ENCODE measurements at places on chromosomes 7 and 10.

DNA sequence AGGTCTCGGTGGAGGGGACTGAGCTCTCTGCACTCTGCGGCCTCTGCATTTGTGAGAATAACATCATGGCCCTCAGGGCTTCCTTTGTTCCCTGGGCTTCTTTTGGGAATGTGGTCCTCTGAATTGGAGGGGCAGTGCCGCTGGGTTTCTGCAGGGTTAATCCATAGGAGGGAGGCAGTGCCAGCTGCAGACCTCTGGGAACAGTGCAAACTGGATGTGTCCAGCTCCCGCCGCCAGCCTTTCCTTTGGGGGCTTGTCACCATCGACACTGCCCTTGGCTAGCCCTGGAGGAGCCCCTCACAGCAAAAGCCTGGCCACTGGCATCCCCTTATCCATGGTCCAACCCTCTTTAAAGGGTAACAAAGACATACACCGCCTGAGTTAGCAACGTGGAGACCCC lies 174.0 kb downstream of the WDR37 start:
- DNase-seq, result no peak

DNA sequence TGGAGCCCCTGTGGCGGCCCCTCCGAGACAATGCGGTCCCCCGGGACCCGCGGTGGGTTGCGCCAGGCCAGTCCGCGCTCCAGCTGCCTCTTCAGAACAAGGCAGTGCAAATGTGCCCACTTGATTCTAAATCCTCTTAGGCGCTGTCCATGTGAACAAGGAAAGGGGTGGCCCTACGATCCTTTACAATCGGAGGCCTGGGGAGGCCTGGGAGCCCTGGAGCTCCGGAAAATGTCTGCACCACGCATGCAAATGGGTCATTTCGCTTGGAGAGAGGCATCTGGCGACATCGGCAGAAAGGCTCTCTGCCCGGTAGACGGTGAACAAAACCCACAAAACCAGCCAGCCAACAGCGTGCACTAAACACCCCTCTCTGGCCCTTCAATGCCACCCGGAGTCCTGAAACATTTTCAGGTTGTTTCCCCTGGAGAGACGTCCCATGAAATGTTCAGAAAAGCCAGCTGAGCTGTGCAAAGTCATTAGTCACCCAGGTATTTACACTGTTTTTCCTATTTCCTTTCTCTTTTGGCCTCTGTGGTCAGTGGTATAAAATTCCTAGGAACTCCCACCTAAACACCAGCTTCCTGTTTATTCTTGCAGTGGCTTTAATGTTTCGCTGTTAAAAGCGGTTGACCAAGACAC lies 102.8 kb upstream of the ZNF438 start:
- no peak for DNase-seq

GRCh38 chr7:139738101-139738489 lies 39.7 kb downstream of the HIPK2 start:
- no peak for DNase-seq

DNA sequence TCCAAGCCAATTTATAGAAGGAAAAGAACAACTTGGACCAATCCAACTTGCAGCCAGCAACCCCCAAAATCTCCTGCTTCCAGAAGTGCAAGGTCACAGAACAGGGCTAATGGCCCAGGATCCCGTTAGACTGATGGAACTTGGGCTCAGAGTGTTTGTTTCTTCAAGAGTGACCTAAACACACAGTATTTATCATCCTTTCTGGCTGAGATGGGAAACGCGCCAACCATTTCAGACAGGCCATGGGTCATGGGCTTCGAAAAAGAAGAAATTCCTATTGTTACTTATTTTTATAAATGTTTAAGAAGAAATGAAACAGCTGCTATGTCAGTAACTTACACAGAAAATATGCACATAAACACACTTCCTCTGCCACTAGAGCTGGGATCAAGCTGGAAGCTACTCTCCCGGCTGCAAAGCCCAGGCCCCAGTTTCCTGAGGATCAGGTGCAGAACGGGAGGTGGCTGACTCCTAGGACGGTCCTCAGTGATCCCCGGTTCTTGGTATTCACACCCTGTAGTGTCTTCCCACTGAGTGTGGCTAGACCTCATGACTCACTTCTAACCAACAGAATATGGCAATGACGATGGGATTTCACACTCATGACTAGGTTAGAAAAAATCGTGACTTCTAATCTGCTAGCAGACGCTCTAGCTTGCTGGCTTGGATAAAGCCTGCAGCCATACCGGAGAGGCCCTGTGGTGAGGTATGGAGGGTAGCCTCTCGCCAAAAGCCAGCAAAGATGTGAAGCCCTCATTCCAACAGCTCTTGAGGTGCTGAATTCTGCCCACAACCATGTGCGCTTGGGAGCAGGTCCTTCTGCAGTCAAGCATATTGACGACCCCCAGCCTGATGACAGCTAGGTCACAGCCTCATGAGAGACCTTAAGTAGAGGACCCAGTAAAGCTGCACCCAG lies 60.2 kb downstream of the CHST15 start:
- DNase-seq, result no peak

GRCh38 chr10:86047588-86047987 lies 319.0 kb downstream of the GRID1 start:
- no peak for DNase-seq

DNA sequence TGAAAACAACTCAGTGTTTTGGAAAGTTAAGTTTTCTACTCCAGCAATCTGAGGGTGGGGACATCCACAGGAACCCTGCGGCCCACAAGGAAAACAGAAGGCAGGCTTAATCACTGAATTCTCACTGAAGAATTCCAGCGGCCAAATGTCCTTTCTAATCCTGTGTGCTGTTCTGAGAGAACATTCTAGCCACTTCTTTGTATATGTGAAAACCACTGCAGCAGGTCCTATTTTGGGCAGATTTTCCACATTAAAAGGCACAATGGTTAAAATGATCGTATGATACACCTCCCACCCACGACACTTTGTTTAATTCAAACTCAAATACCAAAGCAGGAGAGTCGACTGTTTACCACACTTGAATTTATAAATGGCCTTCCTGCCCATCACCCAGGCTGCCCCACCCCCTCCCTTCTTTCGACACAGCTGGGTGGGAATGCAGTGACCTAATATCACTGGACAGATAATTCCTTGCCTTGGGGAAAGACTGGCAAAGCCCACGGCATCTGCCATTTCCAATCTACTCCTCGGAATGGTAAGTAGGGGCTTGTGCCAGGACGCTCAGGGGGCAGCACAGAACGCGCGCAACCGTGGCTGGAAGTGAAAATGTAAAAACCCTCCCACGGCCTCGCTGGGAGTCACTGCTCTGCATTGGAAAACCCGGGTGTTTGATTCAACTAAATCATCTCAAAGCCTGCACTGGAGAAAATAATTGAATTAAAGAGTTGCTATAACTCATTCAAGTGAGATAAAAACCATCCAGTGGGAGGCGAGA lies 67.0 kb downstream of the CTBP2 start:
- DNase-seq, result no peak

DNA sequence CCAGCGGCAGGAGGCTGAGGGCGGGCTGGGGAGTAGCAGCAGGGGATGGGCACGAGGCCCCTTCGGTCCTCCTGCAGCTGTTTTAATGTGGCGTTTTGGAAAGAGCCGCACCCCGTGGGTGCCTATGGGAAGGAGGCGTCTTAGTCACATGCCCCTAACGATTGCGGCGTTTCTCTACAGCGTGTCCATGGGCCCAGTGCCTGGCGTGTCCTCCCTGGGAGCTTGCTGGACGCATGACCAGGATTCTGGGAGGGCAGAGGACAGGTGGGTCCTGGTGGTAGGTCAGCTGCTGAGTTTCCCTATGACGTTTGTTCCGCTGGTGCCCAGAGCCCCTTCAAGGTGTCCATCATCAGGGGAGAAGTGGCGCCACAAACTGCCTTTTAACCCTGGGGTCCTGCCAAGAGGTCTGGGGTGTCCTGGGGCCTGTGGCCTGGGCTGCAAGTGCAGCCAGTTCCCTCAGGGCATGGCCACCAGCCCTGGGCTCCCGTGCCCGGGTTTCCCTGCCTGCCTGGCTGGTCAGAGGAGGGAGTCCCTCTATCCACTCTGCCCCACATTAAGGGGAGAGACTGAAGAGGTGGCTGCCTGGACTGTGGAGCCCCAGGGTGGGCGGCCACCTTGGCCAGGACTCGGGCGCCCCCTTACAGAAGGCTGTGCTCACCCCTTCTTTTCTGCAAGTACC lies 48.7 kb downstream of the PWWP2B start:
- no peak for DNase-seq

GRCh38 chr7:112419543-112420130 lies 30.6 kb upstream of the IFRD1 start:
- DNase-seq, result no peak

DNA sequence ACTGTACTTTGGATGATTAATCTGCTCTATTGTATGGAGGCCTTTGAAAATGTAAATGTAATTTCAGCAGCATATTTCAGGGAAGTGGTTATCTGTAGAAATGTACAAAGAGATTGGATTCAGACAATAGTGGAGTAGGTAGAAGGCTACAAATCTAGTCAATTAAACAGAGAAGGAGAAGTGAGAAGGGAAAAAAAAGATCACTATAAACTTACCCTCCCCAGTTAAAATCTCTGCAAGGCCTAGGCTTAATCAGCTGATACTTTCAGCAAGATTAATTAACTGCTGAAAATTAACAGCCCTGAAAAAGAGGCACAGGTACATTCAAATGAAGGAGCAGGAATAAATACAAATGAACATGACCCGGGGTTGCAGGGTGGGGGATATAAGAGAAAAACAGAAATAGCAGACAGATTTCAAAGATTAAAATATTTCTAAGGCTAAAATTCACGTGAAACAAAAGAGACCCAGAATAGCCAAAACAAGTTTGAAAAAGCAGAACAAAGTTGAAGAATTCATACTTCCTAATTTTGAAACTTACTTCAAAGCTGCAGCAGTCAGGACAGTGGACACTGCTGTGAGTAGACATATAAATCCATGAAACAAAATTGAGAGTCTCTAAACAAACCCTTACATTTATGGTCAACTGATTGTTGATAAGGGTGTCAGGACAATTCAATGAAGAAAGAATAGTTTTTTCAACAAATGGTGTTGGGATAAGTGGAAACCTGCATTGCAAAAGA lies 96.0 kb downstream of the NRCAM start:
- DNase-seq, result no peak

- DNase-seq, result no peak
Observed at GRCh38 chr10:976316-976715, 11.9 kb upstream of the GTPBP4 start.

GRCh38 chr10:125094806-125095205 lies 65.6 kb downstream of the CTBP2 start:
- no peak for DNase-seq

- peak; percentile 30 for DNase-seq
Observed at GRCh38 chr7:122143751-122144711, at the start of gene AASS. AASS (minus strand) TSS chr7:122144249; CDS start chr7:122133726, 10,523 bp downstream.

DNA sequence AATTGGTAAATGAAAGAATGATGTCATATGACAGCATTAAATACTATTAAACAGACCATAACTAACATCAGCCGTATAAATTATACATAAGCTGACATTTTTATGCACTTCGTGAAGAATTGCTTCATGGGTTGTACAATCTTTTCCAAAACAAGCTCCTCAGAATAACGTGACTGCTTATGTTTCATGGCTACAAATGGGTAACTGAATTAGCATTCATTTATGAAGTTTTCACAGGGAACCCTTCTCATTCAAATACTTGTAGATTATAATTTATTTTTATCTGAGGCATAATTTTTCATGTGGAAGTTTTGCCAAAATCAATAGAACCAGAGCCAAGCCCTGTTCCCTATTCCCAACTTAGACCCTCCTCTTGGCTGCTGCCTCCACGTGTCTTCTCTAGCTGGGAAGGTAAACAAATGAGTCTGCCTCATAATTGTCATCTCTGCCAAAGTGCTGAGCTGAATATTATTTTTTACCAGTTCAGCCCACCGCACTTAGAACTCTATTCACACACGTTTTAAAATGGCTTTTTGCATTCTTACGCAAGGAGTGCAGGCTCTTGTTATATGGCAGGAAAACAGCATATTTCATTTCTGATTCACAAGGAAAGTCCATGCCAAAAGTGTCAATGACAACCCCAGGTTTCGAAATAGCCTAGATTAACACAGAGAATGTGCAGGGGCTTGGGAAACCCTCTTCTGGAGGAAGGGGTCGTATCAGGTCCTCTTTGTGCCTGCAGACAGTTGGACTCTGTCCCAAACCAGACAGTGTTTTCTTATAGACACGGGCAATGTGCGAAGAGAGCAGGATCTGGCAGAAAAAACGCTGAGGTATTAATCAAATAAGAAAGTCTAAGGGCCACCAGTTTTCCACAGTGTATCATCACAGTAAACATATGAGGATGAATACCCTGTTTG lies 370.7 kb upstream of the MGMT start:
- no peak for DNase-seq

DNA sequence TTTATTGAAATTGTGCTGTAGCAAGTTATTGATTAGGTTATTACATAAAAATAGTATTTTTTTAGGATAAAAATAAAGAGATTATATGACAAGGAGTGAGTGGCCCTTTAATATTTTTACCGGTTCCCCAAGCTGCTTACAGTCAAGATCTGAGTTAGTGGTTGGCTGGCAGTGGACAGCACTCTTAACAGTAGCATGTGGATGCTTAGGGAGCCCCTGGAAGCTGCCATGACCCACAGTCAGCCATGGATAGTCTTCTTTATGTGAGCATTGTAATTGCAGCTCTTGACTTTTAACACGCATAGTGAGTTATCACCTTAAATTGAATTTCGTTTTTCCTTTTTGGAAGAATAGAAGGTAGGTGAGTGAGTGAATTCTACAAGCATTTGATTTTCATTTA lies 22.1 kb downstream of the RAB18 start:
- DNase-seq, result no peak

GRCh38 chr10:103082683-103083082 lies 110.4 kb downstream of the NT5C2 start:
- no peak for DNase-seq

DNA sequence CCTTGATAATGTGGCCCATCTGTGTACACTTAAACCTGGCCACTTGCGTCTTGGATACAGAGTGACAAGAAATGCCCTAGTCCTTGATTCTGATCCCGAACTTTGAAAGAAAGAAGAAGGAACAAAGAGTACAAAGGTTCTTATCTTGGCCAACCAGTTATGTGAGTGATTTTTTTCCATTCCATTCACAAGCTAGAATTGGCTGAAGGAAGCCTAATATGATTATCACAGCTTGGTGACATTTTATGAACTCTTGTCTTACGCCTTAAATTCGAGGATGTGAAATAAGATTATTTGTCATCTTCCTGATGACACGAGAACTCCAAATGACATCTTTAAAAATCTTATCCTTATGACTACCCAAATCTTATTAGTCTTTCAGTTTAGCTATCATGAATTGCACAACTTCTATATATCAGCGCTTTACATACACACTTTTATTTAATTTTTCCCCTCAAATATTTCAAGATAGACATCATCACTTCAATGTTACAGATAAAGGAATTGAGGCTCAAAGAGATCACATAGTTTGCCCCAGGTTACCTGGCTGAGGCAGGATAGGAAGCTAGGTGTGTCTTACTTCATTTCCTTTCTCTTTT lies 13.0 kb upstream of the SP4 start:
- no peak for DNase-seq

- DNase-seq, result no peak
Observed at GRCh38 chr7:112495810-112496462, 15.1 kb downstream of the LSMEM1 start.

Measured in stimulated activated CD8-positive, alpha-beta memory T cell treated with anti-CD3 and anti-CD28 coated beads, Interleukin-4, amount 100 ng/mL, for 1 hour (primary cell).